ENCODE measurements at places on chromosomes 6 and 20.

- no peak for DNase-seq
Observed at GRCh38 chr20:51456511-51457509, 85.7 kb downstream of the NFATC2 start.

- no peak for DNase-seq
Observed at GRCh38 chr6:17204533-17204932, 76.6 kb upstream of the RBM24 start.

- peak; percentile 28 for DNase-seq
Observed at GRCh38 chr20:25083773-25084625, 2.1 kb upstream of the VSX1 start.

DNA sequence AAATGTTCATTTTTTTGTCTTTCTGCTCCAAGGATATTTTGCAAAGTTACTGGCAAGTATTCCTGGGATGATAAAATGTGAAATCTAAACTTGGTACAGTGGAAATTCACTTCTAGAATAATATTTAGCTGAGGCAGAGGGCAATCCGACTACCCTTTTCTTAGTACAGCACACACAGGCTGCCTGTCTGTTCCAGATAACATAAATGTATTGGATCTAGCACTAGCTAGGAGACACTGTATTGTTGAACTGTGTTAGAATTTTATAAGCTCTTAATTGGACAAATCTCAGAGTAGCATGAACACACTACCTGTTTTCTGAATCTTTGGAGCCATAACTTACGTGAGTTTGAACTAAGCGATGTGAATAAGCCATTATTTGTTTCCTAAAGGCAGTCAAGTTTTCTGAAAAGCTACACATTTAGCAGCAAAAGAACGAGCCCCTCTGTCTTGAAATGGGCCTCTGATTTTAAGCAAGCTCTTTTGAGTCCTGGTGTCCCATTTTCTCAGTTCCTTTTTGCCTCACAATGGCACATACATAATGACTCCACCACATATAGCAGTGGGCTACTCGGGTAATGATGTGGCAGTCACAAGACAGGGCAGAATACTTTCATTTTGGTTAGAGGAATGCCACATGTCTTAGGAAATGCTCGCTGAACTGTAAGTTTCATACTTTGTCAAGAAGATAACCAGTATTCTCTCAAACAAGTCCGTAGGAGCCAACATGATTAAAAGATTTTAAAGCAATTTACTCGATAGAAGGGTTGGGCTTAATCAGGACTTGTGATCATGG, 116.5 kb upstream of the ESR1 start:
- DNase-seq = no peak

DNA sequence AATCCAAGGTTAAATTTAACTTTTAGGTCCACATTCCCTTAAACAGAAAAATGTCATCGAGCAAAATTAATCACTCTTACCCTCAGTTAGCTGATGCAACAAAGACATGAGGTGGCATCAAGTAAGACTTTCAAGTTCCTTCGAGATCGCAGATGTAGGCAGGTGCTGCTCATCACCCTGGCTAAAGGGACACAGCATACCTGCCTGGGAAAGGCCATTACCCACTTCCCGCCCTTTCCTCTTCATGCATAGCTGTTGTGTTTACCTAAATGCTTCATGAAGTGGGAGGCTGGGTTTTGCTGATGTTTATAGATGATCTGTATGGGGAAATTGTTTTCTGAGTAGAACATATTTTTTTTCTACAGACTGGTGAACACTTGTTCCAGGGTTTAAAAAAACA, 67.7 kb downstream of the GFRA4 start:
- no peak for DNase-seq

GRCh38 chr6:14635195-14635594, 517.6 kb downstream of the CD83 start:
- peak; percentile 18 for DNase-seq

Data from activated T-helper 1 cell treated with anti-CD3 and anti-CD28 coated beads, Interleukin-2, amount 50 U/mL, for 16 hours (primary cell).